ENCODE measurements at places on chromosomes 16 and 17.

DNA sequence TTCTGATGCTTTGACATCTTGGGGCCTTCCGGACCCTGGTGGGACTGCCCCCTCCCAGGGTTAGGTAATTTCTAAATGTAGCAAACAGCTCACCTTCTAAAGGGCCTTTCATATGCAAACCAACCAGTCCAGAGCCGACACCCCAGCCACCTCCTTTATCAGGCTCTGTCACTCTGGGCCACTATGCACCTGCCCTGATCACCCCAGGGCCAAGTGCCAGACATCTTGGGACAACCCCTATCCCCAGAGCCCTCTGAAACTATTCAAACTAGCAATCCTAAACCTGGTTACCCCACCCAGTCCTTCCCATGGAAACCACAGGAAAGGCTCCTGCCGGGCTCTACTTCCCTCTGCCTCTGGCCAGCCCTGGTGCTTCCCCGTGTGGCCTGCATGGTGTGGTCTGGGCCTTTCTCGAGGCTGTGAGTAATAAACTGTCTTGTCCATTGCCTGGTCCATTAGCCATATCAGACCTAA is 91.2 kb upstream of the TNRC6C start:
- DNase-seq = no peak

DNA sequence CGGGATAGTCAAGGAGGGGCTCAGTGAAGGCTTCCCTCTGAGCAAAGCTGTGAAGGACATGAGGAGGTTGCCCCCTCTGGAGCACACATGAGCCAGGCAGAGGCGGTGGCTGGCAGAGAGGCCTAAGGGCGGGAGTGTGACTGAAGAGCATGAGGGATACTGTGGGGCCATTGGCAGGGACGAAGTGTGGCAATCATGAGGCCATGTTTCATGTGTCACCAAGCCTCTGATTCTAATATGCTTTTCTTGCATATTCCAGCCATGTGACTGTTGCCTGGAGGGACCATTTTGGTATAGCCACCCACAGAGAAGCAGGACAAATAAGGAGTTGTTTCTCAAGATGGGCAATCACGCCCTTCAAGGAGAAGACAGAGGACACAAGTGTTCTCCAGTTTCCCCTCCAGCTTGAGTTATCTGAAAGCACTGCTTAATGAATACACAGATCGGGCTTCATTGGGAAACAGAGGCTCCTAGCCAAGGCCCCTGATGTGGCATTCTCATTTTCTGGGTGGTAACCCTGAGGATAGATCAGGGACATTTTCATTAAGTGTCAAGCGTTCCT is 68.0 kb downstream of the AKAP1 start:
- DNase-seq = no peak

- DNase-seq = no peak
Observed at GRCh38 chr17:35765086-35765710, 4.5 kb downstream of the C17orf50 start.

GRCh38 chr17:5331506-5331905 is 49.4 kb downstream of the RABEP1 start:
- no peak for DNase-seq

GRCh38 chr17:5555254-5555653 is 29.1 kb downstream of the NLRP1 start:
- DNase-seq = no peak

DNA sequence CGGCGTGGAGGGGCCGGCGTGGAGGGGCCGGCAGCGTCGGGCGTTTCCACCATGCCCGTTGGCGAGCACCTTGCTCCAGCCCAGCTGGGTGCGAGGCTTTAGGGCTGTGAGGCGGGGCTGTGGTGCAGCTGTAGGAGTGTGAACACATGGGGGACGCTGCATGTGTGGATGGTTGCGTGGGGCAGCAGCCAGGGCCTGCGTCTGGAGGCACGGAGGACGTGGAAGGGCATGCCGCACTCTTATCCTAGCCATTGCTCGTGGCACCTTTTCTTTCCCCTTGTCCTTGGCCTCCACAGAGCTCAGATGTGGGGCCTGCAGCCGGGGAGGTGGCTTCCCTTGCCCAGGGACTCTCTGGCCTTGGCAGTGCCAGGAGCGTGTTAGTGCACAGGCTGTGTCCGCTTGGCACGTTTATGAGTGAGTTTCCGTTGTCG is 47.8 kb downstream of the PDPK1 start:
- no peak for DNase-seq

DNA sequence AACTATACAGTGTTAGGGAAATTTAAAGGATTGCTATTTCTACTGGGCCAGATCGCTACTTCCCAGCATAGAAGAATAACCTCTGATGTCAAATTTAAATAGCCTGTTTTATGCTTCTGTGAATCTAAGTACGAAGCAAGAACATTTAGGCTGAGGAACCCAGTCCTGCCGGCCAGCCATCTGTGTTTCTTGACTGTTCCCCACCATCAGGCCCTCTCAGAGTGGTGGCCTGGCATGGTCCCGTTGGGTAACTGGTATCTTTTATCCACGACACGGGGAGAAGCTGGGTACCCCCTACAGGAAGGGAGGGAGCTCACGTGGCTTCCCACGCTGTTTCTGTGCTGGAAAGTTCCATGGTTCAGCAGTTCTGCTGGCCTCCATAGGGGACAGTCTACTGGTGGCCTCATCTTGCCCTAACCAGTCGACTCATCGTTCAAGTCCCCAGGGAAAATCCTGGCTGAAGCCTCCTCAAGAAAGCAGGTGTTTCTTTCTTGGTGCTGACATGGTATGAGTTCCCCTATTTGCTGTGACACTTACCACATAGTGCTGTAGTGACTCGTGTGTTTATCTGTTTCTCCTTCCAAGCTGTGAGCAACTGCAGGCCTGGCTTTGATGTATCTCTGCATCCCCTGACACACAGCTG is 201.7 kb upstream of the NLRP1 start:
- no peak for DNase-seq

DNA sequence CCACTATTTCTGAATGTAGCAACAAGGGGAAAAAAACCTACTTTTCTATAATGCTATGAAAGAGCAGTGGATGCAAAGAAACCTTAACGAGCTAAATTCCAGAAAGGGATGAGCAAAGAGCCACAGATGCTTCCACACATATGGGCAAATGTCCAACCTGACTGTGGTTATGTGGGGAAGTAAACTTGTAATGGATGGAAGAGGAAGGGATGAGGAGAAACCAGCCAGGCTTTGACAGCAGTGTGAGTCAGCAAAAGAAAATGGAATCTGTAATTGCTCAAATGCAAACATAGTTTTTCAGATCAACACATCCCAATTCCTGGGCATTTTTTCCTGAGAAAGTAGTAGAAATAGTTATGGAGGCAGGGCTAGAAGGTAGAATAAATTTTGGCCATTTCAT is 204.8 kb upstream of the CPHXL start:
- no peak for DNase-seq

GRCh38 chr16:58940609-58941008 is 206.5 kb upstream of the GOT2 start:
- no peak for DNase-seq

DNA sequence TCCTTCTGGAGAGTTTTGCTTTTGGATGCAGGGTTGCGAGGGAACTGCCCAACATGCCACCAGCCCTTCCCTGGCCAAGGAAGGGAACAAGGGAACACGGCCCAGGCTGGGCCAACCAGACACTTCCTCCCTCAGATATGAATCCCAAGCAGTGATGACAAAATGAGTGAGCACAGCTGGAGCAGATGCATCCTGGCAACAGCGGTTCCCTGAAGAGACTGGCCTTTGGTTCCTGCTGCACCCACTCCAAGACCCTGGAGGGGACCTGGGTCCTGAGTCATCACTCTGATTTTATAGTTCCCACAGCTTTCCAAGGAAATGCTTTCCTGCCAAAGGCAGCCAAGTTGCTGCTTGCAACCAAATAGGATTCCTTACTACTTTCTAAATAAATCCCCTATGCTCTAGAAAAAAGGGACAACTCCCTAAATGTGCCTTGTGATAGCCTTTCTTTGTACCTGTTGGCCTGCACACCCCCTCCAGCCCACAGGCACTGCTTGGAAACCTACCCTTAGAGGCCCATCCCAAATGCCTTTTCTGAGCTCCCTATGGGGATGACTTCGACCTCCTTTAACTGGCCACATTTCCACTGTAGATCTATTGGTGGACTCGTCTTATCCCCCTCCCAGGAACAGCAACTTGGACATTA is 5.3 kb downstream of the ST3GAL2 start:
- no peak for DNase-seq

- DNase-seq = no peak
Observed at GRCh38 chr17:4679658-4680057, 24.3 kb downstream of the PELP1 start.

Data from stimulated activated CD4-positive, alpha-beta T cell treated with anti-CD3 and anti-CD28 coated beads, Interleukin-15, amount 100 ng/mL, for 1 hour (primary cell).